ENCODE measurements at places on chromosomes 7 and 10.

DNA sequence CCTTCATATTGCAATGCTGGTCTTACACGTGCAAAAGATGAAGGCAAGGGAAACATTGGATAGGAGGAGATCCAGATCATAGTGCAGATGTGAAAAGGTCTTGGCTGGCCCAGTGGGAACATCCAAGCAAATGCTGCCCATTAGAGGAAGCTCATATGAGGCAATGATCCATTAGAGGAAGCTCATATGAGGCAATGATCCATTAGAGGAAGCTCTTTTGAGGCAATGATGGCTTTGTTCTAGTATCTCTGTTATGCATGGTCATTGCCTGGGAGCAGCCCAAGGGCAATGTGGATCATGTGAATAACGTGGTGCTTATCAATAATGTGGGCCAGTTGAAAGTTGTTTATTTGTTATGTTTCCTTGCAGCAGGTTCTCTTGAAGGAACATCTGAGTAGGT is 37.8 kb downstream of the STEAP4 start:
- no peak for DNase-seq

- DNase-seq = no peak
Measured at GRCh38 chr10:34869135-34869836, 54.2 kb upstream of the PARD3 start.

- DNase-seq = no peak
Measured at GRCh38 chr10:124409696-124410095, 9.0 kb downstream of the OAT start.

DNA sequence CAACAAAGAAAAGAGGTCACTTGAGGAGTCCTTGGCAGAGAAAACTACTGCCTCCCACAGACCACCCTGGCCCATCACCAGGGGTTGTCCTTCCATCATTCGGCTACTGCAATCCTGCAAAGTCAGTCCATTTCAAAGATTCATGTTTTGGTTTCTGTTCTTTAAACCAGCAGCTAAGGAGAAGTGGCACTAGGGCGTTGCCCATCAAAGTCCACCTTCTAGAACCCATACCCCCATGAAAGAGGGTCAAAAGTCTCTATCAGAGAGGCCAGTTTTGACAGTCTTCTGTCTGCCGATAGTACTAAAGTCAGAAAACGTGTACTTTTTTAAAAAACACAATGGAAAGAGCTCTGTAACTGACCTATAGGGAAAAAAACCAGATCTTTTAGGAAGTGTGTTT is 14.4 kb downstream of the CCDC6 start:
- DNase-seq = no peak

- no peak for DNase-seq
Measured at GRCh38 chr7:45242698-45243097, 85.1 kb downstream of the RAMP3 start.

Measured in RCC 7860 (cell line).